G401 (cell line): ENCODE measurements at places on chromosomes 12 and 14. TPM values are rescaled to one million over a fixed set of nuclear protein-coding genes. Genes with fewer than 3 reads are reported as not detected.
A peak's percentile ranks its signal among the peaks of the same experiment; 100 is the strongest.

DNA sequence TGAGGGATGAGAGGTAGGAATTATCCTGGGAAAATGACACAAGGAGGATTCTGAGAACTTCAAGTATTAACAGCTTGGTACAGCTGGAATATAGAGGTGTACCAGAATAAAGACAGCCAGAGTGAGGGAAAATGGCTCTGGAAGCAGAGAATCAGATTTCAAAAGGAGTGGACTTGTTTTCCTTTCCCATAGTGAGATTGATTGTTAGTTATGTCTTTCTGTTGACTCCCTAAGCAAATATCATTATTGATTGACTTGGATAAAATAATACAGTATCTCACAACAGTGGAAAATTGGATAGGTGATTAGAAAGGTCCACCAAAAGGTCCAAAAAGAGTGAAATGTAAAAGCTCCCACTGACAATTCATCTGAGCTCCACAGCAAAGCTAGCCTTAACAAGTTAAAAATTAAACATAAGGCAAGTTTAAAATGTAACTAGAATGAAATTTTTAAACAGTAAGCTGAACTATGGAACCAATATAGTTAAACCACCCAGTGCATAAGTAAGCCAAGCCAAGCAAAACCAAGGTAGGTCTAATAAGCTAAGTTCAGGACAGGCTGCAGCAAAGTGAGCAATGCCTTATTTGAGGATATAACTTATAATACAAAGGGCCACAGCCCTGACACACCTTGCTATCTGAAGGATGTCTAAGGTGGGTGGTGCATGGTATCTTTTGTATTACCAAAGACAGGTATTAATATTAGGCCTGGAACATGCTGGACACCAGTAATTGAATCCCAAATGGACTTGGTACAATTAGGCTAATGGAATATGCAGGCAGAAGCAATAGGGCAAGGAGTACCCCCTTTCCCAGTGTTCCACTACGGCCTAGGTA, 21.8 kb downstream of the ENTPD5 start:
- DNase-seq, result no peak

GRCh38 chr12:109720152-109720856, 6.7 kb downstream of the FAM222A start:
- DNase-seq, result peak; percentile 16

DNA sequence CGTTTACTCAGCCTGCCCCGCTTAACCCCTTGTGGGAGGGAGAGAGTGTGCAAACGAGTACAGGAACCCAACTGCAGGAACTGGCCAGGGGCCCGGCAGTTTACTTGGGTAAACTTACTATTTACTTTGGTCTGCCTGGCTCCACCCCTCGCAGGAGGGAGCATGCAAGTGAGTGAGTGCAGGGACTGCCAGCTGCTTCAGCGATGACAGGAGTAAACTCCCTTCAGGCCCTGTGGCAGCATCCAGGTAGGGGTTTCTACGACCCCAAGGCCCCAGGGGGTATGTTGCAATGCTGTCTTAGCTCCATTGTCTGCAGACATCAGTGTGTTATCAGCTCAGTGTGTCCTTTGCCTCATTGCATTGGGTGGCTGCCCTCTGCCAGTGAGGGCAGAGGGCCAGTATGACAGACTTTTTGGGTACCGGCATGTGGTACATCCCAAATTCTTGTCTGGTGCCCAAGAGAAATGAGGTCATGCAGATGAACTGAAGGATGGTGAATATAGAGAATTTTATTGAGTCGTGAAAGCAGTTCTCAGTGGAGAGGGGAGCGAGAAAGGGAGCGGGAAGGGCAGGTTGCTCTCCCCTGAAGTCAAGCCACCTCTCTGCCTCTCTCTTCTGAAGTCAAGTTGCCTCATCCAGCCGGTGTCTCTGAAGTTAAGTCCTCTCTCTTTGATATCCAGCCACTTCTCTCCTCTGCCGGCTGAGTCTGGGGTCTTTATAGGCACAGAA, 181.8 kb downstream of the FUT8 start:
- DNase-seq, result peak; percentile 97

DNA sequence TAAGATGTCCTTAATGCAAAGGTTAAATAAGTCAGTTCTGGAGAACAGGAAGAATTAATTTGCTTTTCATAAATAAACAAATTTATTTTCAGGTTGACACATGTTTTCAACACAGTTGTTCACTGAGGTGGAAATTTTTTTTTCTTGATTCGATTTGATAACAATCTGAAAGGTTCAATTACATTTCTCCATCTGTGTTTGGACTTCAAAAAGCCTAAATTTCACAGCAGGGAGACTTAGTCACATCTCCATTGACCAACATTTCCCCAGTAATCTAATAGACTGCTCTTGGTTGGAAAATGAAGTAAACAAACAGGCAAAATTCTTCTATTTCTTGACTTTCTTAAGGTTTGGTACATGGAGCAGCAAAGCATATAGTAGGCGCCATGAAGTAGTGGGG, 134.9 kb upstream of the CPNE8 start:
- no peak for DNase-seq

DNA sequence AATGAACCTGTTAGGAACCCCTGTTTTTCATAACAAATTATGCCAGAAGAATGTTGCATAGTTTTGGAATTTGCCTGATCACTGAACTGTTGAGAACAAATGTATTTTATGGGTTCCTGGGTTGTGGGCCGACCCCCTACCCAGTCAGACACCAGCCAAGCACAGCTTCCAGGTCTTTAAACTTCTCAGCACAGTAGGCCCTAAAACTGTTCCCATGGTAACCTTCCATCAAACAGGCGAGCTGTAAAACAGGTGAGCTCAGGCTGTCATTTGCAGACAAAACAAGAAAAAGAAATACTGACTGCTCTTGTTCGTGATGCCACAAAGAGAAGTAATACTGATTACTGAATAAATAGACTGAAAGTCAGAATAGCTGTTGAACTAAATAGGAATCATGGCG, 147.0 kb downstream of the PTPRO start:
- no peak for DNase-seq

DNA sequence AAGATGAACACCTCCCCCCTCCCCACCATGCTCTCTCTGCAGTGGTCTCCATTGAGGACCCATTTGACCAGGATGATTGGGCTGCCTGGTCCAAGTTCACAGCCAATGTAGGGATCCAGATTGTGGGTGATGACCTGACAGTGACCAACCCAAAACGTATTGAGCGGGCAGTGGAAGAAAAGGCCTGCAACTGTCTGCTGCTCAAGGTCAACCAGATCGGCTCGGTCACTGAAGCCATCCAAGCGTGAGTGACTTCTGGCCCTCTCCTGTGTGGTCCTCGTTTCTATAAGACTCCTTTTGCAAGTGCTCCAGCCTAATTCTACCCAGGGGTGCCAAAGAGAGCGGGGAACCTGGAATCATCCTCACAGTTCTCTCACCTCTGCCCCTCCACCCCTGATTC, 6.2 kb upstream of the ATN1 start:
- no peak for DNase-seq

GRCh38 chr12:27549801-27550652, 26.0 kb downstream of the PPFIBP1 start:
- DNase-seq, result no peak

- DNase-seq, result peak; percentile 79
Measured at GRCh38 chr12:122123051-122123760, 44.6 kb downstream of the MLXIP start.

- DNase-seq, result no peak
Measured at GRCh38 chr12:13561923-13562322, 365.4 kb downstream of the EMP1 start.

GRCh38 chr14:95935228-95935822, 58.7 kb downstream of the TUNAR start:
- DNase-seq, result no peak

DNA sequence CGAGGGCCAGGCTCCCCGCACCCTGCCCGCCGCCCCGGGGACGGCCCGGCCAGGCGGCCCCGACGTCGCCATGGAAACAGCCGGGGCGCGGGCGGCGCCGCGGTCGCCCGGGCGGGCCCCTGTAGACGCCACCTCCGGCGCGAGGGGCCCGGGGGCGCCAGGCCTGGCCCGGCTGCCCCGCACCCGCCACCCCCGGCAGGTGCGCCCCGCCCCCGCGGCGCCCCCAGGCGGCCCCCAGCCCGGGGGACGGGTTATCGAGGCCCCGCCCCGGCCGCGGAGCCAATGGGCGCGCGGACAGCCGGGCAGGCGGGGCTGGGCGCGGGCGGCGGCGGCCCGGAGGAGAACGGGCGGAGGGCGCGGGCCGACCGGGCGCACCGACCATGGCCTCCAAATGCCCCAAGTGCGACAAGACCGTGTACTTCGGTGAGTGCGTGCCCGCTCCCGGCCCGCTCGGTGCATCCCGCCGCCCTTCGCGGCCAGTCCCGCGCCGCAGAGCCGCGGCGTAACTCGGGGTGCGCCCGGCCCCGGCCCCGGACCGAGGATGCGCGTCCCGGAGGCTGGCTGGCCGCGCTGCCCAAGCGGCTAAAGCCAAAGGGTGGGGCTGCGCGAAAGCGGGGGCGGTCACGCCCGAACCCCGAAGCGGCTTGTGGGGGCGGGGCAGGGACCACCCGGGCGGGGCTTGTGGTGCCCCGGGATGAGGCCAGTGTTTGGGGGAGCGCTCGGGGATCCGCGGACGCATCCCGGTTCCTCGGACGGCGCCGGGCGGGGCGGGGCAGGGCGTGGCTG, at the start of gene CRIP2:
Gene CRIP2 (plus strand): TSS at position 339 of the 786 bp plus-strand sequence. CDS start 42 bp downstream, at position 381.
- no peak for DNase-seq

GRCh38 chr12:124745891-124746570, 117.6 kb downstream of the SCARB1 start:
- DNase-seq, result peak; percentile 94

- DNase-seq, result no peak
Measured at GRCh38 chr12:59023861-59024424, 103.6 kb upstream of the LRIG3 start.

DNA sequence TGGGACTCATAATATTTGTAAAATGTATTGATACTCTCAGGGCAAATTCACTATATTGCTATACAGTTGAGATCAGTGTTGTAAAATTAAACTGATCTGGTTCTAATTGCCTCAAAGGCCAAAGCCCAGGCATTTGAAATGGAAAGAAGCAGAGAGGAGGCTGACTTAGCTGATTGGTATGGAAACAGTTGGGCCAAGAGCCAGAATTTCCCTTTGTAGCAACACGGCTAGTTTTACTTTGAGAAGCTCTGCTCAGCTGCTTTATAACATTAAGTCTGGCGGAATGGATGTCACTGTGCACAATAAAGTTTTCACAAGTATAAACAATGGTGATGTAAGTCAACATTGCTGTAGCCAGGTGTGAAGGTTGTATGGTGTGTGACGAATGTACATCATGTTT, 186.4 kb downstream of the MSRB3 start:
- DNase-seq, result no peak

DNA sequence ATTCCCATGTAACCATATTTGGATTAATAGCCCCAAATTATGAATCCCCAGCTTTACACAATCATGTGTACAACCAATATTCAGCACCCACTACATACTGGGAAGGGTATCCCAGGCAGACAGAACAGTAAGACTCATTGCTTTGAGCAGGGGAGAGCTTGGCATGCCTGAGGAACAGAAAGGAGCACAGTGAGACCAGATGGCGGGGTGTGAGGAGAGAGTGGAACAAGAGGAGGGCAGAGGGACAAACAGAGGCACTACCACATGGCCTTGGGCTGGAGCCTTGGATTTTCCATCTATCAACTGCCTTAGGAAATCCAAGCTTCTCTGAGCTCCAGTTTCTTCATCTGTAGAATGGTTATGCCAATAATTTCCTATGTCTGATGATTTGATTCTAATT, 3.8 kb downstream of the DGKA start:
- peak; percentile 82 for DNase-seq

- peak; percentile 82 for DNase-seq
Measured at GRCh38 chr12:3216726-3217682, 139.8 kb downstream of the TSPAN9 start.

- no peak for DNase-seq
Measured at GRCh38 chr14:101105045-101105444, 201.5 kb upstream of the RTL1 start.

DNA sequence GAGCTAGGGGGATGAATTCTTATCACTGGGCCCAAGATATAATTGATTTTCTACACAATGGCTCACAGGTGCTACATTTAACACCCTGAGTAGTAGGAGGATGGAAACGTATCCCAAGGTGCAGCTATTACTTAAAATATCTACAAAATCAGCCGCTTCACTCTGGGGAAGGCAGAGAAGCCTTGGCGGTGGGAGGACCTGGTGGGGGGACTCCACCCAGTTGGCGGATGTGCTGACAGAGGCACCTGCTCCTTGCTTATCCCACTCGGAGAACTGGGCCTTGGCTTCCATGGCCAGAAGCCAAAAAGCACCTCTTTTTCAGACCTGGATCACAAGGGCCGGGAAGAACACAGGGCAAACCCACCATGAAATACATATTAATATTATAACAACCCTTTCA, 106.3 kb downstream of the OTX2 start:
- no peak for DNase-seq

DNA sequence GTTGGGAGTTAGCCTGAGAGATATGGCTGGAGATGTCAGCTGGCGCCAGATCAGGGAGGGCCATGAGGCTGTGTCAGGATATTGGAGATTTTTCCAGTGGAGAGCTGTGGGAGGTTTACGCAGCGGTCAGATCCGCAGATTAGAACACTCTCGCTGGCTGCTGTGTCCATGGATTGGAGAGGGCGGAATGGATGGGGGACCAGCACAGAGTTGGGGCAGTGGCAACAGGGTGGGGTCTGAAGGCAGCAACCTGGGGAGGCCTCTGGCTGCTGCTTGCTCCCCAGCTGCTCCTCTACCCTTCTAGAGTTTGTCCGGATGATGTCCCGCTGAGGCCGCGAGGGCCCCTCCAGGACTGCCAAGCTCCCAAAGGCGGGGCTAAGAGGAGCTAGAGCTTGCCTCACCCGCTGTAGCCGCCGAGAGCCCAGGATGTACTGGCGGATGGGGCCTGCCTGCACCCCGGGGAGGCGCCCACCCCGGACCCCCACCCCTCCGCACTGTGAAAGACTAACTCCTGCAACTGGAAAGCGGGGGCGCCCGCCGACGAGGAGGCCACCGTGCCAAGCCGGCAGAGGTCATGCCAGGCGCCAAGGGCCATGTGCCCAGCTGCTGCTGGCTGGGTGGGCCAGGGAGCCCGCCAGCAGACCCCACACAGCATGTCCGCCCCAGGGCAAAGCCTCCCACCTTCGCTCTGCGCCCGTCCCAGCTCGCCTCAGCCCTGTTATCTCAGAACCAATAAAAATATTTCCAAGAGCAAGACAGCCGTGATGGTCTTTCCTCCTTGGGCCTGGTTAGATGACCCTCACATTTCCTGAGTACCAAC, 20.2 kb upstream of the MLEC start:
- DNase-seq, result no peak

The MIP gene
- total RNA-seq, result not detected in 2 replicates

The LRTM2 gene
- not detected in 2 replicates for total RNA-seq

The ST8SIA1 gene
- total RNA-seq, result not detected in 2 replicates

The SLC10A1 gene
- not detected in 2 replicates for total RNA-seq

The TAS2R19 gene
- not detected in 2 replicates for total RNA-seq

The KLHL33 gene
- not detected in 2 replicates for total RNA-seq

The CLEC4D gene
- not detected in 2 replicates for total RNA-seq
